ENCODE measurements at places on chromosomes 2 and 18.

DNA sequence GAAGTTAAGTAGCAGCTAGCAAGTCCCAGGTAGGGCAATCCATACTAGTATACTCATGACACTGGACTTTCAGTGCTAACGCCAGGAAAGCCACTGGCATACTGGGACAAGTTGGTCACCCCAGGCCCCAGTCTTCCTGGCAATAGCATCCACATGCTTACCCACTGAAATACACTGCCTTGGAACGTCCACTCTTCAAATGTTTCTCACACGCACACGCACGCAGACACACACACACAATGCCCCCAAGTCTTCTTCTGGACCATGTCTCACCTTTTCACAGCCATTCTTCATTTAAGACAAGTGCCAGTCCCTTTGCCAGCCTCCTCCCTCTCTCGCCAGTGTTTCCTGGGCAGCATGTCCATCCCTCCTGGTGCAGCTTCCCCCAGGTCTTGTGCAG, 8.7 kb upstream of the TEX261 start:
- no peak for DNase-seq

DNA sequence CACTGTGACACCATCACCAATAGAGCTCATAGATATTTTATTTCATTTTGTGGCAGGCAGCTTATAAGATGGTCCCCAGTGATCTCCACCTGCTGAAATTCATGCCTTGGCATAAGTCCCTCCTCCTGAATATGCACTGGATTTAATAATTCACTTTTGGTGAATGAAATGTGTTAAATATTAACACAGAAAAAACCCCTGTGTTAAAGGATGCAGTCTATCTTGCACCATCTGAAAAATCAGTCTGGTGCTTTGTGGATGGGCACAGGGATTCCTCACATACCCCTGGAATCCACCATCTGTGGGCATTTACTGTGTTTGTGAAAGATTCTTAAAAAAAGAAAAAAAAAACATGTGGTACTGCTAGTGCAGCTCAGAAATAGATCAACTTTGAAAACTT, 26.1 kb upstream of the WIPF1 start:
- no peak for DNase-seq

- no peak for DNase-seq
These were observed 64.0 kb downstream of the REL start for GRCh38 chr2:60945341-60945740.

DNA sequence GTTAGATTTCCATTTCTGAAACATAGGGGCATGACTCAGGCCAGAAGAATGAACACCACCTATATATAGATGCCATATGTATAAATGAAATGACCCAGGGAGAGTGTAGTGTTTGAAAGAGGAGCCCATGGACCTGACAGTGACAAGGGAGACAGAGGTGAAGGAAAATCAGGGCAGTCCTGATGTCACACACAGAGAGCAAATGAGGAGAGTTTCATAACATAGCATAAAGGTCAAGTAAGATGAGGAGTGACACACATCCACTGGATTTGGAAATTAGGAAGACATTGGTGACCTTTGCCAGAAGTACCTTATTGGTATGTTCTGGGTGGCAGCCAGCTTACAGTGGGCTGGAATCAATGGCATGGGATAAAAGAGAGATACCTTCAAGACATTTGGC, 276.7 kb downstream of the ZNF385B start:
- no peak for DNase-seq

- no peak for DNase-seq
These were observed 342.1 kb downstream of the SLC4A3 start for GRCh38 chr2:219969508-219969907.

DNA sequence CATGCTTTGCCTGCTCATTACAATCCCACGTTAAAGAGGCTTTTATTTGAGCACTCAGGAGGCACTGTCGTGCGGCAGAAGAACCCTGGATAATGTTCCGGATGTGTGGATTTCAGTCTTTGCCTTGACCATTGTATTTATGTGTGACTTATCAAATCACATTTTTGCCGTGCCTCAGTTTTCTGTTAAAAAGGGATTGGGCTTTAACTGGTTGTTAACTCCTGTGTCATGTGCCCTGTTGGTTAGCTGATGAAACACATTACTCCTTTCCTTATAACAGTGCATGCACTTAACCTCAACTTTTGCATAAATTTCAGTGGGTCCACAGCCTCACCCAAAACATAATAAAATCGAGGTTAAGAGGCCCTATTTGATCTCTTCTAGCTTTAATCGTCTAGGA, 52.7 kb downstream of the NAB1 start:
- DNase-seq, result no peak

- no peak for DNase-seq
These were observed 276.9 kb downstream of the PTPRM start for GRCh38 chr18:7844017-7844416.

DNA sequence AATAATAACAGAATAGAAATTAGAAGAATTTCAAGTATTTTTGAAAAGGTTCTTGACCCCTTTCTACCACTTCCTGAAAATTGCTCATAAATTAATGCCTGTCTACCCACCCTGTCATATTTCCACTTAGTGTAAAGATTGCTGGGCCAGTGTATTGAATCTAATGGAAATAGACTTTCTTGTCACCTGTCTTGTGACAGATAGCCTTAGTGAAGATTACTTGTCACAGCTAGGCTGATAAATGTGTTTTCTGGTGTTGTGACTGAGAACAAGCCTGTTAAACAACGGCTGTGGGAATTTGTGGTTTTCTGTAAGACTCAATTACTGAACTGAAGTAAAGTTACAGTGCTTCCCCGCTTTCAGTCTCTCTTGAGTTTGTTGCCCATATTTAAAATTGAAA, 37.0 kb downstream of the PIK3C3 start:
- no peak for DNase-seq

DNA sequence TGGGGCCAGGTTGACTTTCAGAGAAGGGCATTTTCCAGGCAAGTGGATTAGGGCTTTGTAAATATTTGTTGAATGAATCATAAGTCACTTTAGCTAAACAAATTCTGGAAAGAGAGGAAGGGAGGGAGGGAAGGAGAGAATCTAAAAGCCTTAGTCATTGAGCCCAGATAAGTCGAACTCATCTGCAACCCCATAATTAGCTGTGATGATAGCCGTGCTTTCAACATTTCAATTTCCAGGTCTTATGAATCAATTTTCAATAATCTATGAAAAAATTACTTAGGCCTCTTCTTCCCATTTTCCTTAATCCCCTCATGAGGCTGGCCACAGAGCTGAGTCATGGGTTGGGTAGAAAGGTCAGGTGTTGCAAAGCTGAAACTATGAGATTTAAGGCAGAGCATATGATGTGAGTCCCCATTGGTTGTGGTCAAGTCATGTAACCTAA, 111.9 kb upstream of the MAPRE2 start:
- DNase-seq, result no peak

GRCh38 chr2:55330541-55331297, 61.7 kb upstream of the MTIF2 start:
- no peak for DNase-seq

DNA sequence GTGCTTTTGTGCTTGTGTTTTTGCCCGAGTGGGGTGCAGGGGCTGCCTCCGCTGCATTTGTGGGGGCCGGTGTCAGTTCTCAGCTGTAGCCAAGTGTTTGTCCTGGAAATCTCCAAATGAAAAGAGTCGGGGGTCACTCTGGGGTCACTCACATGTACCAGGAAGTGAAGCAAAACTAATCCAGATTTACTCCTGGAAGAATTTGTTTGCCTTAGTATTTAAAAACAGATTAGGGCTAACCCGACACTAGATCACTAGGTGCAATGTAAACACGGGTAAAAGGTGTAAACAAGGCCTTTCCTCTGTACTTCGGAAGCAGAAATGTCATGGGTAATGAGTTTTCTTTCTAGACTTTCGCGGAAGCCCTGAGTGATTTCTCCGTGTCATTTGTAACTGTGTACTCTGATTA, 50.3 kb downstream of the GBX2 start:
- DNase-seq, result no peak

GRCh38 chr2:58540681-58541080, 299.6 kb upstream of the FANCL start:
- no peak for DNase-seq

- no peak for DNase-seq
These were observed 32.2 kb upstream of the LPIN2 start for GRCh38 chr18:3044931-3045698.

DNA sequence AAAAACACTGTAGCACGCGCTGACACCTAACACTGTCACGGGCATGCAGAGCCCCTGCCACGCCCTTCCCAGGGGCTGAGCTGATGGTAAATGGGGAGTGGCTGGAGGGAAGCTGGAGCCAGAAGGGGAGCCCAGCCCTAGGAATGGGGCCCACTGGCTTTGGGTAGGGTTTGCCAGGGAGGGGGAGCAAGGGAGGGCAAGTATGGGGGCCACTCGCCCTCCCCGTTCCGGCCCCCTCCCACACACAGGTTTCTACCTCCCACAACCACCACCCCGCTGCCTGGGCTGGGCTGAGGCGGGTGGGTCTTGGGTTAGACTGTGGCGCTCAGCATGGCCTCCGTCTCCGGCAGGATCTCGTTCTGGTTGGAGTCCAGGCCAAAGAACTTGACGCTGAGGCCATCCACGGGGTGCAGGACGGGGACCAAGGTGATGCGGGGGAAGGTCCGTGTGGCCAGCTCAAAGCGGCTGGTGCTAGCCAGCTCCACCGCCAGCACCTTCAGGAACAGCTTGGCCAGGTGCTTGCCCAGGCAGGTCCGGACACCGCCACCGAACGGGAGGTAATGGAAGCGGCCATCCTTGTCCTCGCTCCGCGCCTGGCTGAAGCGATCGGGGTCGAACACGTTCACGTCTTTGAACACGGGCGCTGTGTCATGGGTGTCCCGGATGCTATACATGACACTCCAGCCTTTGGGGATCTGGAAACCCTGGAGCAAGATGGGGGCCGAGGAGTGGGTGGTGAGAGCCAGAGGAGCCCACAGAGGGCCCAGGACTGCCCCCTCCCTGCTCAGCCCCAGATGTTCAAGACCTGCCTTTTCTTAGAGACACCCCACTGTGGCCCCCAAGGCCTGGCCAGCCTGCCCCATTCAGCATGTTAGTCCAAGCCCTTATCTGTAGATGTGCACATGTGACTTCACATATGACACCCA, 15.5 kb downstream of the CYP26B1 start:
- no peak for DNase-seq

All from activated naive CD8-positive, alpha-beta T cell treated with anti-CD3 and anti-CD28 coated beads, Interleukin-2, amount 50 U/mL, for 24 hours (primary cell).